Iris pigment epithelial cell (primary cell): ENCODE measurements at places on chromosomes 5 and 9.

DNA sequence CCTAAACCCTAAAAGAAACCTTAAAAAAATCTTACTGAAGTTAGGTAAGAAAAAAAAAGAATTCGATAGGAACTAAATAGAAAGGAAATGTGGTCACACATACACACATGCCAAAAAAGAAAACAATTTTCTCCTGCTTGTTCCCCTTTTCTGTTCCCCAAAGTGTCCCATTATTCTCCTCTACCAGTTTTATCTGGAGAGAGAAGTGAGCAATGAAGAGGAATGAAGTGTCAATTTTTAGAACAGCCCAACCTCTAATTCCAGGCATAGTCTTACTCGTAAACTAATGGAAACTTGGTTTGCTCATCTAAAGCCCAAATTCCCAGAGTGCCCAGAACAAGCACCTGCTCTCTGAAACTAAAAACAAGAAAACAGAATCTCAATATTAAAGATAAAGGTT lies 26.1 kb downstream of the AP3B1 start:
- no peak for DNase-seq

- DNase-seq, result no peak
Measured at GRCh38 chr5:9958914-9959313, 290.8 kb downstream of the ATPSCKMT start.

DNA sequence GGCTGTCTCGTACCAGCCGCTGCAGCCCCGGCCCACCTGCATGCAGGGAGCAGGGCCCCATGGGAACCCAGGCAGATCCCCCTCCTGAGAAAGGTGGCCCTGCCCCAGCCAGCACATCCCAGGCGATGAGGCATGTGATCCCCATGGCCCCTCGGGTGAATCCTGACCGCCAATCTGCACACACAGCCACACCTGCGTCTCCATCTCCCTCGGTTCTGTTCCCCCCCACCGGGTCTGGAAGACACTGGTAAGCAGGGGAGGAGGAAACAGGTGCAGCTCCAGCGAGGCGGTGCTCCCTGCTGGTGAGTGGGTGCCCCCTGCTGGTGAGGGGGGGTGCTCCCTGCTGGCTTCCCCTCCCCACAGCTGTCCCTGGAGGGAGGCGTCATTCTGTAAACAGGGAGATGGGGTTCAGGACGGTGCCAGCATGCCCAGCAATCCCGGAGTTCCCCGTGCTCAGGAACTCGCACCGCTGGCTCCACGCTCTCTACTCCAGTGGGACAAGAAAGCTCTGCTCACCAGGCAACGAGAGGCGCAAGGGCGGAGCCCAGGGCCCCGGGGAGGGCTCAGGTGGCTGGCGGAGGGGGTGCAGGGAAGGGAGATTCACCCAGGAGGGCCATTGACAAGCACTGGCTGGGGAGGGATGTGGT lies 28.4 kb upstream of the SLC12A7 start:
- peak; percentile 43 for DNase-seq

- DNase-seq, result peak; percentile 38
Measured at GRCh38 chr5:101678481-101679193, 617.4 kb downstream of the SLCO4C1 start.

- peak; percentile 2 for DNase-seq
Measured at GRCh38 chr5:150945947-150946346, 41.2 kb upstream of the ZNF300 start.

DNA sequence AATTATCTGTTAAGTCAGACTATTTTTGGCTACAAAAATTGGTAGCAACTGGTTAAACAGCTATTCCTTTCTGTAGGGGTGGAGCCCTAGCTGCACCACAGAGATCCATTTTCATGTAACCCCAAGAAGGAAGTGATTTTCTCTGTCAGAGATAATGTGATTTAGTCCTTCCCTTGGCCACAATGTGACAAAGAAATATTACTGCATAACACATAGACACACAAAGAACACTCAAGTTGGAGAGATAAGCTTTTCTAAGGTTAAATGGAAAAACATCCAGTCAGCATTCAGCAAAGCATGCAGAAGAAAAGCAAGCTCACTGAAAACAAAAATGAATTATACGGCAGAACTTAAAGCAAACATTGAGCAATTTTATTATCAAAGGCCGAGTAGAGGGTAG lies 227.8 kb upstream of the CDH9 start:
- DNase-seq, result no peak

DNA sequence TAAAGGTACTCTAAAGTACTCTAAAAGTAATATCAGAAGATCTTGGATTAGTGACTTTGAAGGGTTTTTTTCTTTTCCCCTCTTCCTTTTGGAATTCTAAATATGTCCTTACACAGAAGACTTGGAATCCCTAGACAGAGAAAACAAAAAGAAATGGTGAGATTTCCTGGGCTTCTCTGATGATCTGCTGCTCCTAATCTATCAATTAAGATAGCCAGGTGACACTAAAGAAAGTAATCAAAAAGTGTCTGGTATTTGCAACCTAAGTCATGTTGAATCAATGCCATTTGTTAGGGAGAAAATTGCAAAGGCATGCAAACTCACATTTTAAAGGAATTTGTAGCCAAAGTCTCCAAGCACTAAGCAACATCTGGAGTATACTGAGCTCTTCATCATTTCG lies 29.5 kb upstream of the MYO10 start:
- no peak for DNase-seq

DNA sequence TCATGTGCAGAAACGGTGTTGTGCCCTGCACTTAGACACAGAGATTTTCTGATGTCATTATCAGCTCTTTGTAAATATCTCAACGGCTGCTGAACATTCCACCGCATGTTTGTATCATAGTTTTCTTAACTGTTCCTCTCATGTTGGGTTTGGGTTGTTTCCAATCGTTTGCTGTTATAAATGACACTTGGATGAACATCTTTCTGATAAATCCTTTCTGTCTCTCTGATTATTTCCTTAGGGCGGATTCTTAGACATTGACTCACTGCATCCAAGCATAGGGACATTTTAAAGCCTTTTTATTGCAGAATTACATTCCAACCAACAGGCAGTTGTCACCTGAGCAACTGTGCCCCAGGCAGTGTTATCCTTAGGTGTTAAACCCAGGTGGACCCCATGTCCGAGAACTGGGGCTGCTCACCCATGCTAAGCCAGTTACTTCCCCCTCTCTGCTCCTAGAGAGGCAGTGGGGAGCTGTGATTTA lies 28.5 kb downstream of the COL5A1 start:
- peak; percentile 95 for DNase-seq

DNA sequence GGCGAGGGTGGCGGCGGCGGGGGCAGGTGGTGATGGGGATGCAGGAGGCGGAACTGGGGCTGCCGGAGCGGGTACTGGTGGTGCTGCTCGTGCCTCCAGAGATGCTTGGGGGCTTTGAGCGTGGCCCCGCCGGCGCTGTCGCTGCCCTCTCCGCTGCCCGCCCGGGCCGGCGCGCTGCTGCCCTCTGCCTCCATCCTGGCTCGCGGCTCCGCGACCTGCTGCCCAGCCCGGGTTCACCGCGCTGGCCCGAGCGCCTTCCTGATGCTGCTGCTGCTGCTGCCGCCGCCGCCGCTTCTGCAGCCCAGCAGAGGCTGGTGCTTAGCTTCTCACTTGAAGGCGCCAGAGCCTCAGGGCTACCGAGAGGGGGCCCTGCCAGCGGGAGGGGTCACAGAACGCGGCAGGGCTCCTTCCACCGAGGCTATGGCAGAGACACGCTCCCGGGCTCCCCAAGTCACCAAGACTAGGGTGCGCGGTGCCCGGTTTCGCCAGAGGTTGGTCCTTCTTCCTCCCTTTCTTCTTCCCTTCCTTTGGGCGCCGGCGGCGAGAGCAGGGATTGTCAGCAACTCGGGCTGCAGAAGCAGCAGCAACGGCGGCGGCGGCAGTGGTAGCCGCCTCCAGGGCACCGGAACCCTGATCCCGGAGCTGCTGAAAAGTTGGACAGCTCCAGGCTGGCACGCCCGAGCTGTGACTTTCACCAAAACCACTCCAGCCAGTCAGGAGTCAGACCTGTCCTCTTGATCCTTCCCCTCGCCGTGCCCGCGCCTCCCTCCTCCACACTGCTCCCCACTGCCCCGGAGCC lies at the start of gene PDE4D:
Gene PDE4D, minus strand, starts transcription at position 298 of the 799 bp plus-strand sequence.
- peak; percentile 63 for DNase-seq

DNA sequence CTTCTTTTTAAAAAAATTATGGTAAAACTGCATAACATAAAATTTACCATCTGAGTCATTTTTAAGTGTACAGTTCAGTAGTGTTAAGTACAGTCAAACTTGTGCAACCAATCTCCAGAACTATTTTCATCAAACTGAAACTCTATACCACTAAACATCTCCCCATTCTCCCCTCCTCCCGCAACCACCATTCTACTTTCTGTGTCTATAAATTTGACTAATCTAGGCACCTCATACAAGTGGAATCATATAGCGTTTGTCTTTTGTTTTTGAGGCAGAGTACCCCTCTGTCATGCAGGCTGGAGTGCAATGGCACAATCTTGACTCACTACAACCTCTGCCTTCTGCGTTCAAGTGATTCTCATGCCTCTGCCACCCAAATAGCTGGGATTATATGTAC lies 24.0 kb upstream of the EBF1 start:
- DNase-seq, result no peak

- DNase-seq, result no peak
Measured at GRCh38 chr5:72922422-72922821, 33.4 kb upstream of the FCHO2 start.
